ENCODE measurements at places on chromosomes 7 and 10.

DNA sequence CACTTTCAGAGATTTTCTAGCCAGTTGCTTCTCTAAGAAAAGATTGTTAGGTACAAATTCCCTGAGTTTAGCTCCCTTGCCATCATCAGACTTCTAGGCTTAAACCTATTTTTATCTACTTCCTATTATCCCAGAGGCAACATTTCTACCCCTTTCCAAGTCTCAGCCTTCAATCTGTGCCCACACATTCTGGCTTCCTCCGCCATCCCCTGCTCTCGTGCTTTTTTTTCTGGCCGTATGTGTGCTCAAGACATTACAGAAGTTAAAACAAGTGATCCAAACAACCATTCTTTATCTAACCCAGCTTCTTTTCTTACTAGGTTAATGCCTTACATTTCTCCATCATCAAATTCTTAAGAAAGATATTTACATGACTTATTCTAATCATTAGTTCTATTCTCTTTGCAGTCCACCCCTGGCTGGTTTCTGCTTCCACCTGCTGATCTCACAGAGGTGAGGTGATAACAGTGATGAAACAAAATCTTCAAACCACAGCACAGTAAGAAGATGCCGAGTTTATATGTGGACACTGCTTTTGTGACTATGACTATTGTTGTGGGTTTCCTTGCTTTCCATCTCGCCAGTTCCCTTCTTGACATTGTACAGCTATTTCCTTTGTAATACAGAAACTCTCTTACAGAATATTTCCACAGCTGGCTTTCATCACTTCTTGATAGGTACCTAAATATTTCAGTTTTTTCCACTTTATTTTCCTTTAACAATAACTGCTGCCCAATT, 18.3 kb upstream of the CDK6 start:
- no peak for DNase-seq

DNA sequence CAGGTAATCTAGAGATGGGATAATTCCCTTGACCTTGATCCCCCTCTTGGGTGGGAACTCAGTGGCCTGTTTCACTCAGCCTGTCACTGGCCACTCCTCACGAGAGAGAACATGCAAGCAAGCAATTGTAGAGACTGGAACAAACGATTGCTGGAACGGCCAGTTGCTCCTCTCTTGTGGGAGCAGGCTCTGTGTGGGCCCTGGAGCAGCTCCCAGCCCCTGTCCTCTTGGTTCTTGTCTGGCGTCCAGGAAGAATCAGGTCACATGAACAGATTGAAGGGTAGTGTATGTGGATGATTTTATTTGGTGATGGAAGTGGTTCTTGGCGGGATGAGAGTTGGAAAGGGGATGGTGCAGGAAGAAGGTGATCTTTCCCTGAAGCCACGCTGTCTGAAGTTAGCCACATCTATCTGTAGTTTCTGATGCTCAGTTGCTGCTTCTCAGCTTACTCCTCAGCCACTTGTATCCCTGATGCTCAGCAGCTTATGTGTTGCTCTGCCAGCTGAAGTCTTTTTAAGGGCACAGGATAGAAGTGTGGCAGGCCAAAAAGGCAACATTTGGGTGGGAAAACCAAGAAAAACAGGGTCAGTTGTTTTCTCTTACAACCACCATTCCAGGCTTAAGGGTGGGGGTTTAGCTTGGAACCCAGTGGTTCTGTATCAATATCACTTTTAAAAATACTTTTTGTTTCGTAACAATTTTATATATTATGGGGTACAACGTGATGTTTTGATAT, 15.9 kb downstream of the RNF133 start:
- no peak for DNase-seq

DNA sequence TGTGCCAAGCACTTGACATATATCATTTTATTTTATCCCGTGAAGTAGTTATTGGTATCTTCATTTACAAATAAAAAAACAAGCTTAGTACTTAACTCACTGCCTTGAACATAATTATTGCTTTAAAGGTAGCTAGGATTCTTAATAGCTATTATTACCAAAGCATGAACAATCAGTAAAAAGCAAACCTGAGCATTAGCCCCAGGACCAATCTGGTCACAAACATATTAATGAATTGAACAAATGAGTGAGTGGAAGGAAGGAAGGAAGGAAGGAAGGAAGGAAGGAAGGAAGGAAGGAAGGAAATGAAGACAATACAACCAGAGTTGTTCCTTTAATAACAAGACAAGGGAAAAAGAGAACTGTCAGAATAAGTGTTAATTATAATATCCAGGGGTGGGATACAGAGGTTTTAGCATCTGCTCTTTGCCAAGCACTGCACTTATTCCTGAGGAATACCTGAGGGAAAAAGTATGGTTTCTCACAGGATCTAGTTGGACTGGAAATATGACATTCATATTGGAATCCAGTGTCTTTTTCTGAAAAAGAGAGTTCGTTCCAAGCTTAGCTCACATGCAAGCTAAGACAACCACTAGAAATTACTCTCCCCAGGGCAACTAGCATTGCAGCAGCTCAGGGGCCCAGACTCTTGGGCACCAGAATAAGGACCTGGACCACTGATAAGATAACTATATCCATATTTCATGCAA, 172.9 kb upstream of the MGMT start:
- no peak for DNase-seq

DNA sequence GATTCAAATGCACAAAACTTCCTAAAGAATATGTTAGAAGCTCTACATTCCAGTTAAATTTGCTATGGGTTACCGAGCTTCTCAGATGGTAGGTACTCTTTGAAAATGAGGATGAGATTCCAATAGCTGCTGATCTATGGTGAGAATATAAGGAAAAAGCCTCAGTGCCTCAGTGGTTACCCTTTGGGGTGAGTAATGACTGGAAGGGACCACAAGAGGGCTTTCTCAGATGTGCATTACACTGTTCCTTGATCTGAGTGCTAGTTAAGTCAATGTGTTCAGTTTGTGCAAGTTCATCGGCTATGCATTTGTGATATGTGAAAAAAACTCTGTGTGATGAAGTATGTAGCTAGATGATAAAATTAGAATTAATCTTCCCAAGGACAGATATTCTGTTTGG, 3.5 kb downstream of the NRCAM start:
- DNase-seq, result no peak

DNA sequence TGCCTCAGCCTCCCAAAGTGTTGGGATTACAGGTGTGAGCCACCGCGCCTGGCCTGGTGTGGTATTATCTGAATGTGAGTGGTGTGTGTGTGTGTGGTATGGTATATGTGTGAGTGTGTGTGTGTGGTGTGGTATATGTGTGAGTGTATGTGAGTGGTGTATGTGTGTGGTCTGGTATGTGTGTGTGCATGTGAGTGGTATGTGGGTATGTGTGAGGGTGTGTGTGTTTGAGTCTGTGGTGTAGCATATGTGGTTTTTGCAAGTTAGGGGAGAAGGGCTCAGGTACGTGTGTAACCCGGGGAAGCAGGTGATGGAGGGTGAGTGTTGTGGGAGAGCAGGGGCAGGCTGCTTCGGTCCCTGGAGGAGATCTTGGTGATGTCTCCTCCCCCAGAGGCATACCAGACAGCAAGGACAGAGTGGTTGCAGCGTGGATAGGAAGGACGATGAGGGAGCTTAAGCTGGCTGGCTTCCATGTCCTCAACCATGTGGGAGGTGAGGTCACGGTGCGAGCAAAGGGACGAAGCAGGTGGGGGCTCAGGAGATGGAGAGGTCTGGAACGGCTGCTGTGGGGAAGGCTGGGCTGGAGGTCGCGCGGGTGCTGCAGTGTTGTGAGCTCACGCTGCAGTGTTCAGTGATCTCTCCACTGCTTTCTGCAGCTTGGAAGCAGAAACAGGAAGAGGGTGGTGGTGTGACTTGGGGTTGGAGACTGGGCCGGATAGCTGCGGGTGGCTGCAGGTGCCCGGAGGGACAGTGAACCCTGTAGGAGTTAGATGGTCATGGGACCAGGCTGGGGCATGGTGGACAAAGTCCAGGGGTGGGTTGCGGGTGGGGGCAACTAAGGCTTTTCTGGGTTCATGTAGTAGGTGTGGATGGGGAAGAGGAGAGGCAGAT, 5.0 kb downstream of the ZYX start:
- DNase-seq, result no peak

GRCh38 chr10:117646718-117647117, 104.2 kb downstream of the EMX2 start:
- no peak for DNase-seq

- DNase-seq, result no peak
Measured at GRCh38 chr10:63917363-63917762, 396.2 kb downstream of the REEP3 start.

DNA sequence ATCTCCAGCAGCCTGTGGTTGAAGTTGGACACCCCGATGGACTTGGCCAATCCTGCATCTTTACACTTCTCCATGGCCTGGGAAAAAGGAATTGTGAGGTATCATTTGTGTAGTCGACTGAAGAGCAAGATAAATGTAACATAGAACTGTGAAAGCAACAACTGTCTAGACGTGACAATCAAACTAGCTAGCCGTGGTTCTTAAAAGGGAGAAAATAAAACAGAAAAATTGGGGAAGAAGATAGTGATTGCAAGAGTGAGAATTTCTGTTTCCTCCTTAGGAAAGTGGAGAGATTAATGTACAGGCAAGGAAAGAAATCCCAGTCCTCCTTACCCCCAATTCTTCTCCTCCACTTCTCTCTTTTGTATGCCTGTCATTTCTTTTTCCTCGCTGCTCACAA, 5.0 kb downstream of the AKR1C2 start:
- DNase-seq, result no peak

DNA sequence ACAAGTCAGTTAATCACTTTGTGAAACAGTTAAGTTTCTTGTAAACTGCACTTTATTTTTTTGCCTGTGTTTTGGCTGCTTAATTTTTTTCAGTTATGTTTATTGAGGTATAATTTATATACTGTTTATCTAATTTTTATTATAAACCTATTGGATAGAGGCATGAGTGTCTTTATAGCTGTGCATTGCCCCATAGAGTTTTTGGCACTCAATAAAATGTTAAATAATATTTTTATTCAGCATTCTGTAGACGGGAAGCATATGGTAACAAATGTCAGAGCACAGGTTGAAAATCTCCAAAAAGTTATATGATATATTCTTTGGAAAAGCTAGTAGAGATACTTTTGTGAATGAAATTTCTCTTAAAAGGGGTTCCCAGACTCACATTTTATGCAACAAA, 243.8 kb upstream of the KAT6B start:
- no peak for DNase-seq

DNA sequence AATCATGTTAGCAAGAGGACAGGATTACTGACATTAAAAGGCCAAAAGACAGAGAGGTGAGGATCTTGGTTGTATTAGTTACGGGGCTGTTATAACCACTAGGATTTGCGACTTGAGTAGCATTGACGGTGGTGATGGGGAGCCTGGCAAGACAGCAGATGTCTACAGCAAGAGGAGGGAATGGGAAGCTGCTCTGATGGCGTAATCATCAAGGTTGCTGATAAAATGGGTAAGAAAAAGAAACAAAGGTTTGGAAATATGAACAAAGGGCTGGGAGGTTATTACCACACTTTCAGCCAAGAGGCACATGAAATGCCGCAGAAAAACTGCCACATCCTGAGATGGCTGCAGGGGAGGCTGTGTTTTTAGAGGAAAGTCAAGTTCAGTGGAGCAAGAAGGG, 33.9 kb downstream of the TMEM229A start:
- DNase-seq, result no peak

GRCh38 chr10:123997013-123997412, 96.4 kb downstream of the CHST15 start:
- DNase-seq, result no peak

GRCh38 chr7:127252778-127253280, at the start of gene GRM8:
TSS of gene GRM8 (minus strand) at chr7:127252941.
- peak; percentile 30 for DNase-seq

- DNase-seq, result no peak
Measured at GRCh38 chr10:11581213-11581612, 30.2 kb downstream of the USP6NL start.

DNA sequence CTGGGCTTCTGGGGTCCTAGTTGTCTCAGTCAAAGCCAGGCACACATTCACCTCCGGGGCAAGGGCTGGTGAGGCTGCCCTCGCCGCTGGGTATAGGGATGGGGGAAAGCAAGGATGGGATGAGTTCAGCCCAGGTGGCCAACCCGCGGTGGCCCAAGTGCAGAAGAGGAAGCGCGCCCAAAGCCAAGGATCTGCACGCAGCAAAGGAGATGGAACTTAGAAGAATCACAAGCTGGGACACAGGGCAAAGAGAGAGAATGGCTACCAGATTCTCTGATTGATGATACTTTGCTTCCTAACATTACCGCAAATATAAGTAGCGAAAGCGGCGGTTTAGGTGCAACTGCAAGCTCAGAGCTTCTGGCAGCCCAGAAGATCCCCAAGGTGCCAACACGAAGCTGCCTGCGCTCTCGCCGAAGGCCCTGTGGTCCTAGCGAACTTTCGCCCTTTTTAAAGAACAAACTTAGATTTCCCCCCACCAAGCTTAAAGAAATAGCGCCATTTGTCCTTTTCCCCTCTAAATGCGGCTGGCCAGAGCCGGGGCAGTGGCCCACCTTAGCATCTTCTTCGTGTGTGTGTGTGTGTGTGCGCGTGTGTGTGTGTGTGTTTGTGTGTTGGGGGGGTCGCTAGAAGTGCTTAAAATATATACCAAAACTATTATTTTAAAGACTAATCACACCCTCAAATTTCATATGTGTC, 927 bp upstream of the MKX start:
- DNase-seq, result no peak

DNA sequence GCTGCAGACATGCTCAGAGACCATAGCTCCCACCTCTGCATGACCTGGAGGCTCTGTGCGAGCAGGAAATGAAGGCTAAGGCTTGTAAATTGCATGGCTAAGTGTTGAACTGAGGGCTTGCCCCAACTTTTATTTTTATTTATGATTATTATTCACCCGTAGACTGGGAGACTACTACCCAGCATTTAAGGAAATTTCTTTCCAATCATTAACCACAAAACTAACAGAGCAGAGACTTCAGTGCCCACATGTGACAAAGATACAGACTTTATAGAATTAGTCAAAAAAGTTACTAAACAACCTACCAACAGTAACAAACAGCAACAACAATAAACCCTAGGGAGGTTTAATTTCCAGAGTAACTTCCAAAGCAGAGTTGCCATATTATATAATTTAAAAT, 39.7 kb downstream of the MCMBP start:
- DNase-seq, result no peak

DNA sequence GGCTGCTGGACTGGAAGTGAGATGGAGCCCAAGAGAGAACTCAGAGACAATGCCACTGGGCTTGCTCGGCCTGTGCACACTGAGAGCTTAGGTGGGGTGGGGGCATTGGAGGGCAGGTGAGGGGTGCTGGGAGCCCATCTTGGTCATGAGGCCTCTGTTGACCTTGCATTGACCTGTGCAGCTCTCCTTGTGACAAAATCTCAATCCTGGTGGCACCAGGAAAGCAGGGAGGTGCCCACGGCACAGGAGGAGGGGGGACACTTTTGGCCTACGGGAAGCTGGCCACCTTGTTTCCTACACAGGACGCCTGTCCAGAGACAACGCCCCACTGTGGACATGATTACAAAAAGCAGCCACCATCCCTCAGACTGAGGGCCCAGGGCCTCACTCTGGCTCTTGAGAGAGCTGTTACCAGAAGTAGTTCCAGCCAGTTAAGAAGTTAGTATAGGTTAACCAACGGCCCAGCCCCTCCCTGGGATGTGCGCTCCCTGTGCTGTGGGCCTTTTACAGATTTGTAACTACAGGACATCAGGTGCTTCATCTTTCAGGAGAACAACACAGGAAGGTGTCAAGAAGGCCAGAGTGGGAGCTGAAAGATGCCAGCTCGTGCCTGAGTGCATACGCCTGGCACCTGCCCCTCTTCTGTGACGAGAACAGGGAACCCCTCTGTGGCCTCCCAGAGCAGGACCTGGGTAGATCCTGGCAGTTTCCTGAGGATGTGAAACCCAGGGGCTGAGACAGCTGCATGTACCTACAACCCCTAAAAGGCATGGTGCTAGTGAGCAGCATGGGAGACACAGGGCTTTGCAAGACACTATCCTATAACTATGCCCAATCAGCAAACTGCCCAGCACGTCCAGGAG, 10.3 kb downstream of the PKD1L1 start:
- DNase-seq, result no peak

- DNase-seq, result no peak
Measured at GRCh38 chr7:128350708-128351295, 7.1 kb upstream of the RBM28 start.
